CD8-positive, alpha-beta memory T cell (primary cell): ENCODE measurements at places on chromosomes 7 and 10. TPM values are rescaled to one million over a fixed set of nuclear protein-coding genes. Genes with fewer than 3 reads are reported as not detected.

SPDYE11 gene
- not detected for total RNA-seq

DNA sequence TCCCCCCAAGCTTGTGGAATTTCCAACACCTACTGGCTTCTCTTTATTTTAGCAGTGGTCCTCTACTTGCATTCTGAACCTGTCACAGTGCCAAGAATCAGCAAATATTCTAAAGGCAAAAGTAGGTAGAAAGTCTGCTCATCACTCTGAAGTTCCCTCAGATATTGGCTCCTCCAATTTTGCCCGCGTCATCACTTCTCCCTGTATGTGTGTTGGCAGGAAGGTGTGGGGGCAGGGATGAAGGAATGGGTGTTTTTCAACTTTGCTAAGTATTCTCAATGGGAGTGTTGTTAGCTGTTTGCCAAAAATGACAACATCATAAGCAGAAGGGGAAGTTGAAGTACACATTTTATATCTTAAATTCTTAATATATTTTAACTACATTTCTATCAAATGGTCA is 226.2 kb downstream of the POLR1F start:
- no peaks in the 10 kb centered on the region for H3K27me3 ChIP-seq
- no peak overlapping the region for H3K27ac ChIP-seq
- no peaks in the 10 kb centered on the region for H3K36me3 ChIP-seq
- DNase-seq, result no peak

PSAP gene
- 115 TPM for total RNA-seq

SUV39H2 gene
- 35.8 TPM for total RNA-seq

UTF1 gene
- not detected for total RNA-seq

IFIT2 gene
- total RNA-seq, result 1.3 TPM

FGF8 gene
- total RNA-seq, result not detected

DNA sequence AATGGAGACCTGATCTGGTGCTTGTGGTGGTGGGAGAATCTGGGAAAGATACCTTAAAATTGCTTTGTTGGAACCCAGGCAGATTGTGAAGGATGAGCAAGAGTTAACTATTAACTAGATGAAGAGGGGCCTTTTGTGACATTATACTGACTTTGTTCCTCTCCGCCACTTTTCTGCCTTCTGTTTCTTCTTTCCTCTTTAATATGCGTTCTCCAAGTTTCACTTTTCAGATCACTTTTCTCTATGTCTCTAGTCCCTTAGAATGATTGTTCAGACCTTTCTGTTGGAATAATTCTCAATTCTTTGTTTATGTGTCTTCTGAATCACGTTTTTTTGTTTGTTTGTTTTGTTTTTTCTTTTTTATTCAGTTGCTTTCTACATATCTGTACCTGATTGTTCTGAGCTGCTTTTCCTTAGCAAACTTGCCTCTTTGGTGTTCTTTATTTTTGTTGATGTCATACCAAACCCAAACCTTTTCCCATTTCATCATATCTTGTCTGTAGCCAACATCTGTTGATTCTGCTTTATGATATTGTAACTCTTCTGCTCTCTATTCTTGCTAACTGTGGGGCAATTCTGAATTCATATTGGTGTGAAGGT is 2.8 kb downstream of the BMPR1A start:
- no peak for DNase-seq
- no peaks in the 10 kb centered on the region for H3K27me3 ChIP-seq
- peaks cover 14% of the 10 kb centered on the region for H3K4me1 ChIP-seq
- H3K4me3 ChIP-seq, result no peak overlapping the region

DNA sequence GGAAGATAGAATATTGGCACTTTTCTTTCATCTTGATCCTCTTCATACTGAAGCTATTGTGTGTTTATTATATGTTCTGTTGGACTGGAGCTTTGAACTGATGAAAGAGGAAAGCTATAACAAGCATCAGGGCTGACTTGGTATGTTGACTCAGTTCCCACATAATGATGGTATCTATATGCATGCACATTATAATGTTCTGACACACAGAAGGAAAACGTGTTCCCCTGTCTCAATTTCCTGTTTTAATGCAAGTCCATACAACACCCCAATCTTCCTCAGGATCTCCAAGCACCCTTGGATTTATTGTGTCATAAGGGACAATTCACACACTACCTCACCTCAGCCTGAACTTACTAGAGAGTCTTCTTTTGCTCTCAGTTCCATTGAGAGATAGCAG is 8.3 kb upstream of the WASL start:
- no peaks in the 10 kb centered on the region for H3K36me3 ChIP-seq
- no peaks in the 10 kb centered on the region for H3K27me3 ChIP-seq
- DNase-seq, result no peak

DNA sequence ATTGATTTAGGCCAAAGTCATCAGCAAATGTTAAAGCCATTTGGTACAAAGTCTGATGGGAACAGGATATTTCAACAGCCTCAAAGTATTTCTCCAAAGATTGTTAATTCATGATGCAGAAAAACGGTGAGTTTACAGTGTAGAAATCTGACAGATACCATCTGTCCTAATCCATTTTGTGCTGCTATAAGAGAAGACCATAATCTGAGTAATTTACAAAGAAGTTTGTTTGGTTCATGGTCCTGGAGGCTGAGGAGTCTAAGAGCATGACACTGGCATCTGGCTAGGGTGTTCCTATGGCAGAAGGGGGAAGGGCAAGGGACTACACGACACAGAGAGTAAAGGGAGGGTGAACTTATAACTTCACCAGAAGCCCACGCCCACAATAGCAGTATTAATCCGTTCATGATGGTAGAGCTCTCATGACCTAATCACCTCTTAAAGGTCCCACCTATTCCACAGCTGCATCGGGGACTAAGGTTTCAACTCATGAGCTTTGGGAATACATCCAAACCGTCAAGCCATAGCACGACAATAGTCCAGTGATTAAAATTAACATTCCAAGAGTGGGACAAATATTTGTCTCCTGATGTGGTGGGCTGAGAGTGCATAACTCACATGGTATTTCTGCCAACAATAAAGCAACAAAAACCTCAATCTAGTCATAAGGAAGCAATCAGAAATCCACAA is 298.6 kb upstream of the AKR1E2 start:
- H3K27me3 ChIP-seq, result no peaks in the 10 kb centered on the region
- no peaks in the 10 kb centered on the region for H3K4me1 ChIP-seq
- no peak for DNase-seq

DNA sequence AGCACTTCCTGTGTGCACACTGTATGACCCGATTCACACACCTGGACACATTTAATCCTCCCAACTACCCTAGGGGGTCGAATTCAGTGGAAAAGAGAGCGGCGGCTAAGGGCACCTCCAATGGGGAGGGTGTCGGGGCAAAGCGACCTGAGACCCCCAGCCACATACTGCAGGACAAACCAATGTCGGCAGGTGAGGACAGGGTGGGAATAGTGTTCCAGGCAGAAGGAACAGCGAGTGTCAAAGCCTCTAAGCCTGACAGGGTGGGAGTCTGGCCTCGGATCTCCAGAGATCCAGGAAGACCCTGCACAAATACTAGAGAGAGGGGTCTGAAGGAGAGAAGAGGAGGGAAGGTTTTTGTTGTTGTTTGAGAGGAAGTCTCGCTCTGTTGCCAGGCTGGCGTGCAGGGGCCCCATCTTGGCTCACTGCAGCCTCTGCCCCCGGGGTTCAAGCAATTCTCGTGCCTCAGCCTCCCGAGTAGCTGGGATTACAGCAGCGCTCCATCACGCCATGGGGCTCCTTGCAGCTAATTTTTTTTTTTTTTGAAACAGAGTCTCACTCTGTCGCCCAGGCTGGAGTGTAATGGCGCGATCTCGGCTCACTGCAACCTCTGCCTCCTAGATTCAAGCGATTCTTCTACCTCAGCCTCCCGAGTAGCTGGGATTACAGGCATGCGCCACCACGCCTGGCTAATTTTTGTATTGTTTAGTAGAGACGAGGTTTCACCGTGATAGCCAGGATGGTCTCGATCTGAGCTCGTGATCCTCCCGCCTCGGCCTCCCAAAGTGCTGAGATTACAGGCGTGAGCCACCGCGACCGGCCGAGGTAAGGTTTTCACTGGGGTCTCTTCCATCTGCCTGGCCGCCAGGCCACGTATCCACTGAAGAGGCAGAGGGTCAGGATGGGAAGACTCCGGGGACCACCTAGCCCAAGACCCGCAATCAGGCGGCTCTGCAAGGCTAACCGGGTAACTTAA is 1.2 kb upstream of the ARPC1B start:
- H3K36me3 ChIP-seq, result no peaks in the 10 kb centered on the region
- peak overlapping the region; percentile 90 for H3K27ac ChIP-seq

- H3K36me3 ChIP-seq, result no peaks in the 10 kb centered on the region
- no peak for DNase-seq
- H3K4me1 ChIP-seq, result no peaks in the 10 kb centered on the region
- H3K27ac ChIP-seq, result no peak overlapping the region
- H3K27me3 ChIP-seq, result no peaks in the 10 kb centered on the region
Observed at GRCh38 chr7:117158941-117159697, 163.7 kb downstream of the WNT2 start.

- no peak overlapping the region for H3K4me3 ChIP-seq
- no peak for DNase-seq
- no peaks in the 10 kb centered on the region for H3K27me3 ChIP-seq
Observed at GRCh38 chr7:116616555-116617059, 55.4 kb upstream of the MET start.

- H3K27me3 ChIP-seq, result no peaks in the 10 kb centered on the region
- no peak for DNase-seq
- no peak overlapping the region for H3K4me3 ChIP-seq
- no peaks in the 10 kb centered on the region for H3K36me3 ChIP-seq
Observed at GRCh38 chr7:102021841-102022618, 204.6 kb downstream of the CUX1 start.

DNA sequence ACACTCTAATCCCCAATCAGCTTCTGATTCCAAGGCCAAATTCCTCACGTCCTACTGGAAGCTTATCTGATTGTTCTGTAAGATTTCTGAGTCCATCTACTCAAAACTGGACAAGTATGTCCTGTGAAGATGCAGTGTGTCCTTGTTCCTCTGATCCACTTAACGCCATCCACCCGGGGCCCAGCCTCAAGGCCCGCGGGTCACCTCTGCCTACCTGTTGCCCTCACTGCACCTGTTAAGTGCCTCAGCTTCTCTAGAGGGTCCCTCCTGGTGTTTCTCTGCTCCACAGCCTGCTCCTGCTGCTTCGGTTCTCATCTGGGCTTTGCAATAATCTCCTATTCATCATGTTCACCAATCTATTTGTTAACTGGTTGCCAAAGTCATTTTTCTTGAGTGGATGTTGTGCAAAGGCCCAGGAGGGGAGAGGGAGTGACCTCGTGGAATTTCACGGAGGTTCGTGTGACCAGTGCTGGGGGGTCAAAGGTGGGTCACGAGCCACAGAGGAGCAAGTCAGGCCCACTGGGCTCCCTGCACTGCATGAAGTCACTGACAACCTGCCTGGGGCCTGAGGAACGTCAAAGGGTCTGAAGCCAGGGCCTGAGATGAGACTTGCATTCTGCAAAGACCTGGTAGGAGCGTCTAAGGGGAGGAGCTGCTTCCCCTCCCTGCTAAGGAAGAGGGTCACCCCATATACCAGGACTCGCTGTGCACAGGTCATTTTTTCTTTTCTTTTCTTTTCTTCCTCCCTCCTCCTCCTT is 338.1 kb downstream of the WDR37 start:
- no peaks in the 10 kb centered on the region for H3K27me3 ChIP-seq
- H3K36me3 ChIP-seq, result no peaks in the 10 kb centered on the region
- no peaks in the 10 kb centered on the region for H3K4me1 ChIP-seq
- no peak overlapping the region for H3K27ac ChIP-seq

GRCh38 chr7:70657571-70657970 is 474.4 kb upstream of the GALNT17 start:
- peaks cover 30% of the 10 kb centered on the region for H3K4me1 ChIP-seq
- H3K36me3 ChIP-seq, result no peaks in the 10 kb centered on the region
- H3K27ac ChIP-seq, result no peak overlapping the region

KNDC1 gene
- total RNA-seq, result not detected

- H3K27ac ChIP-seq, result no peak overlapping the region
- no peaks in the 10 kb centered on the region for H3K27me3 ChIP-seq
- no peak overlapping the region for H3K4me3 ChIP-seq
- no peaks in the 10 kb centered on the region for H3K36me3 ChIP-seq
- H3K4me1 ChIP-seq, result peaks cover 60% of the 10 kb centered on the region
- peak; percentile 33 for DNase-seq
Observed at GRCh38 chr10:114547514-114547913, 110.6 kb downstream of the ABLIM1 start.

GRCh38 chr10:17831341-17831740 is 22.2 kb downstream of the MRC1 start:
- H3K27me3 ChIP-seq, result no peaks in the 10 kb centered on the region
- no peak for DNase-seq
- H3K4me3 ChIP-seq, result no peak overlapping the region
- H3K36me3 ChIP-seq, result no peaks in the 10 kb centered on the region

DNA sequence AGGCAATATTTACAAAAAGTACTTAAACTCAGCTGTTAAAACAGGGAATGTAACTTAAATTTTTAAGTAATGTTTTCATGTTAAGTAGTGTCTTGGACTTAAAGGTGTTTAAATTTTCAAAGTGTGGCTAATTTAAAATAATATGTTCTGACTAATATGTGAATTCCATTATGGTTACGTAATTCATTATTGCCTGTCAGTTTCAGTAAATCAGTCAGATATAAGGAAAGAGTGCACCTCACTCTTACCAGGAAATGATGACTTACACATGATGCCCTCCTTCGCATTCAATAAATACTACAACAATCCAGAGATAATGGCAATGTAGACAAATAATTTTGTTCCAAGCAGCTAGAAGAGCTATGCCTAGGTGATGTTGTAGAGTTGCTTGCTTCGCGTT is 69.0 kb upstream of the WNT16 start:
- H3K4me3 ChIP-seq, result no peak overlapping the region
- H3K4me1 ChIP-seq, result no peaks in the 10 kb centered on the region
- H3K27ac ChIP-seq, result no peak overlapping the region
- H3K36me3 ChIP-seq, result no peaks in the 10 kb centered on the region
- H3K27me3 ChIP-seq, result no peaks in the 10 kb centered on the region
- DNase-seq, result no peak

GRCh38 chr7:139619367-139619657 is 95.8 kb downstream of the CLEC2L start:
- DNase-seq, result no peak
- peaks cover 9% of the 10 kb centered on the region for H3K36me3 ChIP-seq
- H3K27me3 ChIP-seq, result no peaks in the 10 kb centered on the region
- no peak overlapping the region for H3K27ac ChIP-seq

CTAGE4 gene
- 1.4 TPM for total RNA-seq
